Left forelimb (tissue), 1 donor: ENCODE measurements at places on chromosomes 3 and 15.

GRCh38 chr15:52362497-52362896 lies 66.9 kb upstream of the MYO5C start:
- DNase-seq, result no peak

DNA sequence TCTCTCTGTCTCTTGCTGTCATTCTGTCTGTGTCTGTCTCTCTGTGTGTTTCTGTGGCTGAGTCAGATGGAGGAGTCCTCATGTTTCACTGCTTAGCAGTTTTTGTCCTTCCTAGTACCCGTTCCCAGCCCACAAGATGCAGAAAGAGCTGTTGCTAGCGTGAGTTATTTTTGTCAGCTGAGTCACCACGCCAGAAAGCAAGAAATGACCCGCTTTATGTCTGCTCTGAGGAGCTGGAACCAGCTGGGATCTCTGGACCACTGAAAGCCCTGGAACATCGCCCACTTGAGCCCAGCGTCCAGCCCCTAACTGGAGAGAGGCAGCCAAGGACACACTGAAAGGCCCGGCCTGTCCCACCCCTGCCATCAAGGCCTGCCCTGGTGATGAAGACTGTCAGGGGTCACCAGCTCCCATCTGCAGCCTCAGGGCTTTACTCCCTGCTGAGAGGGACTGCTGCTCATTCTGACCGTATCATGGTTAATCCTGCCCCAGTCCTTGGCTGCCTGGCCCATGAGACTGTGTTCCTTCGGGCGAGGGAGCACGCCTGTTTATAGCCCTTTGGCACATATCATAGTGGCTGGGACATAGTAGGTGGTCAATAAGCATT lies 101.7 kb upstream of the TPM1 start:
- no peak for DNase-seq

DNA sequence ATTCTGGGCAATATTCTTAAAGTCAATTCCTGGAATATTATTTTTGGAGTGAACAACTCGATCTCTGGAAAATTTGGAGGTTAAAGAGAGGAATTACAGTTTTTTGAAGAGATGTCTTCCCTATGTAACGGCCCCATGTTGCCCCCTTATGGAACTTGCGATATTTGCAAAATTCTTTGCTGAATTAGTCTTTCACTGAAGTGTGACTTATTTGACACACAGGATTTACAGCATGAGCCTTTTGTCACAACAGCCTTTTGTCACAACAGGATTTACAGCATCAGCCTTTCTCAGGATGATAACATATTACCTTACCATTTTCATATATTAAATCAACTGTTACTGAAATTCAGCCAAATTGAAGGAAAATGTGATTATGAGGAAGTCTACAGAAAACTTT lies 37.8 kb upstream of the SPTSSB start:
- no peak for DNase-seq

- no peak for DNase-seq
Measured at GRCh38 chr15:89070197-89071124, 17.8 kb upstream of the ABHD2 start.

DNA sequence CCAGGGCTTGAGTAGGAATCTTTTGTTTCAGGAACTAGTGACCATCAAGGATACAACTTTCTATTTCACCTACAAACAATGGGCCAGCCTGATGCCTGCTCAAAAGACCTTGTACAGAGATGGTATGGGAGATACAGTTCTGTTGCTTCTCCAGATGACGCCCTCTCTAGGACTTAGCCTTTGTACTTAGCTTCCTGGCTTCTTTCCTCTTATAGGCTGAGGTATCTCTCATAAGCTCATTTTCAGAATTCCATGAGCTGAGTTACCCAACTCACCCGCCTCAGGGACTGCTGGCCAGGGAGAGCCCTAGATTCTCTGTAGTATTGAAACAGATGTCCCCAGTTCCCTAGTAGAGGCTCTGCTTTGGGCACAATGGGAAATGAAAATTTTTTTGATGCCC lies 8.6 kb upstream of the ZNF620 start:
- DNase-seq, result no peak

DNA sequence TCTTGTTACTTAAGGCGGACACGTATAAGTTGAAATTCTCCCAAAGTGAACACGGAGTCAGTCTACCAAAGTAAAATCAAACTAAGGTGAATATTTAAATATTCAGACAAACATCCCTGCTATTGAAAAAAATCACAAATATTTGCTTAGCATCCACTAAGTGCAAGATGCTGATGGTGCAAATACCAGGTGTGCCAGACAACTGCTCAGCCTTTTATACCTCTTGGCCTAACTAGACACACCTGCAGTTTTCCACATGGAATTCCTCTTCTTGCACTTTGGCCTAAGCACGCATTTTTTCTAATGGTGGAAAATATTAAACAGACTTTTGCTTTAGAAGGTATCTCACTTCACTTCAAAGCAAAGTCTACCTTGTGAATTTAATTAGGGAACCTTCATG lies 84.1 kb upstream of the ICE2 start:
- no peak for DNase-seq

DNA sequence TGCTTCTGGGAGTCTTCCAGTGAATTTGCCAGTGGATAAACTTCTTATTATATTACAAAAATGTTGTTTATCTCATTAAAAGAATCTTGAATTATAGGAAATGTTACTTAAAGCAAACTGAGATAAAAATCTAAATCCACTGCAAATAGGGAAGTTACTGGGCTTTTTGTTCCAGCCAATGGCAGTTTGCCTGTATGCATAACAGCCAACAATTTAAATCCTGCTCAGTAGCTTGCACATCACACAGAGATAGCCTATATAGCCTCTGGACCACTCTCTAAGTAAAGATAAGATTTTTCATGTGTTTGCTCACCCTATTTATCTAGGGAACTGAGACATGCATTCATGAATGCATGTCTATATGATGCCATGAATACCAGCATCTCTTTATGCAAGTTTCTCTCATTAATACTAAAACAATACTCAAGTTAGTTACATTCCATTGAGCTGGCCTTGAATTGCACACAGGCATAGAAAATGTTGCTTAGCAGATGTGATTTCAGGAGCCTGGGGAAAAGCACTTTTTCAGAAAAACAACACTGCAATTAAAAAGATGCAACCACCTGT lies 92.1 kb upstream of the GPR149 start:
- DNase-seq, result no peak

DNA sequence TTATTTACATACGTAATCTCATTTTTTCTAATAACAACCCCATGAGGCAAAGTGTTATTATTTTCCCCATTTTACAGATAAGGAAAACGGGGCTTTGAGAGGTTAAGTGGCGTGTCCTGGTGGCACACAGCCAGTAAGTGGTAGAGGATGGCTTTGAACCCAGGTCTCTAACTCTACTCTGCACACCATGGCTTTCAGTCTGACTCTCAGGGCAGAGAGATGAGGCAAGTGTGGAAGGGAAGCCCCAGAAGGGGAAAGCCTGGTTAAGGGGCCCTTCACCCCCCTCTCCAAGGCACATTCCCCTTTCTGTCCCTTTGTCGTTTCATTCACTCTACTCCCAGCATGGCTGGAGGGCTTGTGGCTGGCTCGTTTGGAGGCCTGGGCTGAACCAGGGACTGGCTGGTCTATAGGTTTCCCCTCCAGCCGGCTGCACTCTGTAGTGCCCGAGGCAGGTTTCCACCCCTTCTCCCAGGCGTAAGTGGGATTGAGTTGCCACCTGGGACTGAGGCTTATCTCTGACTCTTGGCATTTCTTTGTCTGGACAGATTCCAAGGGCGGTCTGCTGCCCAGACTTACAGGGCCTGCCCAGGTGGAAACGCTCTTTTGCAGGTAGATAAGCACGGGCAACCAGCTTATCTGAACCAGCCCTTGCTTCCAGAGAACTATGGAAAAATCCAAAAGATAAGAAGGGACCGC lies 12.1 kb downstream of the SEMA4B start:
- DNase-seq, result no peak

DNA sequence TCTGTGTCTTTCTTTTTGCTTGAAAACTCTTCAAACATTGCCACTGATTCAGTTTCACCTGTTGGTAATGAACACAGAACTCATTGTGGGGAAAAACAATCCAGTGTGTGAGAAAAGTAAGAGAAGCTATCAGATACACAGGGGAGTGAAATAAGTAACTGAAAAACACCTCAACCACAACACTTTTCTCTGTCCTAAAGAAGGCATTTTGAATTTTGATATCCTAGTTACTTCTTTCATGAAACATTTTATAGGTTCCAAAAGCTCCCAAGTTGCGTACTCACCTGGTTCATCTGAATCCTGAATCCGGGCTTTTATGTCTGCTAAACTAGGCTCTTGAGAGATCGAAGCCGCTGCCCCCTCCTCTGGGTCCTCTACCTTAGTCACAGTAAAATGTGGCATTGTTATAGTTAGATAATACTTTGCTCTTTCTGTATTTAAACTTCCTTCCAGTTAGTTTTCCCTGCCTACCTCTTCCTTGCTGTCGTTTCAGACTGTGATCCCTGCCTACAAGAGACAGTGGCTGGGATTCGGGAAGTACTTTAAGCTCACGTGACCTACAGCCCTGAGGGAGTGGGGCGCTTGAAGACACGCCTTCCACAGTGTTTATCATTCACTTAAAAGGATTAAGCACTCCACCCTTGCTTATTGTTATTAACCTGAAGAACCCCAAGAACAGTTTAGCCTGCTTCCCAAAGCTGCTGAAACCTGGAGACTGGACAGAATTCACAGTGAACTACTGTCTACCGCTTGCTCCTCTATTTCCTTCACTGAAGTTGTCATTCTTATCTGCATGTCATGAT lies 19.1 kb downstream of the SLC12A6 start:
- DNase-seq, result no peak

DNA sequence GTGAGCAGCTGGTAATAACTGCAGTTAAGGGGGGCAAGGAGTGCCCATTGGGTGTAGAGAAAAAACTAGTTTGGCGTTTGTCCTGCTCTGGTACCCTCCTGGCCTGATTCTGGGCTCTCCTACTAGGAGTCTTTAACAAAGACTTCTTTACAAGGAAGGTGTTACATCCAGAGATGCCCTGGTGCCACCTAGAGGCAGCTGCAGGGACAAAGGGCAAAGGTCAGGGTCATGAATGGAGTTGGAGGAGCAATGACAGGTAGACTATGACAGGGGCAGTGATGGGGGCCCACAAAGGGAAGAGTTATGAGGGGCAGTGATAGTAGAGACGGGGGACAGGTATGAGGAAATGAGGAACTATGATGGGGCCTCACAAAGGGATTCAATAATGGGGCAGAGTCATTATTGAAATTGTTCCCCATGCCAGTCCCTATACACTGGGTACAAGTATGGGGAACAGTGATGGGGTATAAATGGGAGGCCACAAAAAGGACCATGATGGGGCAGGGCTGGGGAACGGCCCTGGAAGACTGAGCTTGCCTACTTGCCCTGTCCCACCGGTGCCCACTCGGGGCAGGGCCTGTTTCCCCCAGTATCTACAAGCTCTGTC lies 7.9 kb downstream of the CCDC71 start:
- DNase-seq, result no peak

DNA sequence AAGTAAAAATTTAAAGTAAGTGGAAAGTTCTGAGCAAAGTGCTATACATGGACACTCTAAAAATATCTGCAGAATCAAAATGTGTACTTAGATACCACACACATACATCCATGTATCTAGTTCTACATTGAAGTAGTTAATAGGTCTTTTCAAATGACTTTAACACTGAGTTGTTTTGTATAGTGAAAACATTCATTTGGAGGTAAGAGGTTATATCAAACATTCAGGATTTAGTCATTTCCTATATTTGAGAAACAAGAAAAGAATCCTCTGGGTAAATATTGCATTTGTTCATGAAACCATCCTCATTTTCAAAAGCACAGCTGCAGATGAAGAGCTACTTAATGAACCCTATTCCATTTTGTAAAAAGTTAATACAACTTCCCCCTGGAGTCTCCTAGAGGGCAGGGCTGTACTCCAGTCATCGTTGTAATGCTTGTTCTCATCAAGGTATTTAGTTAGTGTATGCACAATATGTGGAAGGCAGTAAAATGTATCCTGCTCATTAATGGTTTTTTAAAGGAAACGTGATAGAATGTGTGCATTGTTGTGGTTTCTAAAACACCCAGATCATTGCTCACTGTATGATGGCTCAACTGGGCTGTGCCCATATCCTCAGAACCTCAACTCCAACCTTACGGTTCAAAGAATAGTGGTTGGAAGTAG lies 26.2 kb downstream of the ARPP21 start:
- no peak for DNase-seq

DNA sequence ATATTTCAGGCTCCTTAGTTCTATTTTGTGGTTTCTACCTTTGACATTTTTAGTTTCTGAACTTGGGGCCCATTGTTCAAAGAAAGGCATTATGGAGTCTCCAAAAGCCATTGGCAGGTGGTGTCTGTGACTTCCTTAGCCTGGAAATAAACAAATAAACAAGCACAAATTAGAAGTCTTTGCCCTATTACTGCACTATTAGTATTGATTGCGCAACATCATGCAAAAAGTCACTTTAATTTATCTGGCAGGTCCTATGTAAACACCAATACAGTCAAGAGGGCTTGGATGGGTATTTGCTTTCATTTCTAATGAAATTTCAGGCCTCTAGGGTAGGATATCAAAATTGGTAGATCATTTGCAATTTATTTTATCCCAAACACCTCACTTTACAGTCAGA lies 85.6 kb downstream of the LPP start:
- no peak for DNase-seq

DNA sequence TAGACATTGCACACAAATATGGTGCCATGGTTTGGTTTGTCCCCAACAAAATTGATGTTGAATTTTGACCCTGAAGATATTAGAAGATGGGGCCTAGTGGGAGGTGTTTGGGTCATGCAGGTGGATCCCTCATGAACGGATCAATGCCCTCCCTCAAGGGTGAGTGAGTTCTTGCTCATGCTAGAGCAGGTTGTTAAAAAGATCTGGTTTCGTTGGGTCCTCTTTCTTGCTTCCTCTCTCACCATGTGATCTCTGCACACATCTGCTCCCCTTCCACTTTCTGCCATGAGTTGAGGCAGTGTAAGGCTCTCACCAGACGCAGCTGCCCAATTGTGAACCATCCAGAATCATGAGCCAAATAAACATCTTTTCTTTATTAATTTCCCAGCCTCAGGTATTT lies 87.8 kb upstream of the MDFIC2 start:
- DNase-seq, result no peak

GRCh38 chr3:111236836-111237713 lies 165.5 kb downstream of the NECTIN3 start:
- no peak for DNase-seq

- no peak for DNase-seq
Measured at GRCh38 chr3:63611382-63611781, 41.1 kb upstream of the SNTN start.

DNA sequence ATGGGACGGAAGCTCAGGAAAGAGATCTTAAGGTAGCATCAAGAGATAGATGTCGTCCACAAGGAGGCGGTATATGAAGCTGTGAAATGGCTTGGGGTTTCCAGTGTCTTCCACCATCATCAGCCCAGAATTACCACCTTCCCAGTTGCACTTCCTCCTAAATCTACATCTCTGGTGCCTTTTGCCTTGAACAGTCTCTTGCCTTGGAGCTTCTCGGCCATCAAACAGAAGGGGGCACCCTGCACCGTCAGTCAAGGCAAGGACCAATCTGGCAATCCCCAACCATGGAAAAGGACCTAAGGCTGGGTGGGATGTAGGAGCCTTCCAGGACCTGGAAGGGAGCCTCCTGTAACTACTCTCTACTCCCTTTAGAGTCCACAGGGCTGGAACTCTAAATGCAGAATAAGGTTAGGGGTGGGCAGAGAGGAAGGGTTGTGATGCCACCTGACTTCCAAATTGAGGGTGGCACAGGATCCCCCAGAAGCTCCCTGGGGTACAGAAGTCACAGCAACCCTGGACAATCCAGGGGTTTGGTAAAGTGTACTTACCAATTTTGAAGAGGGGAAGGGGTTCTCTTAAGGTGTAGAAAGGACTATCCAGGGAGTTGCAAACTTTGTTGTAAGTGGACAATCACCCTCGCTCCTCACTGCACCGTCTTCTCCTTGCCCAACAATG lies 1.0 kb upstream of the RYR3 start:
- DNase-seq, result peak; percentile 72
